CD4-positive, alpha-beta T cell treated with Interleukin-2 at 100 ng/mL for 4 hours (primary cell): ENCODE measurements at places on chromosomes 3 and 15.

DNA sequence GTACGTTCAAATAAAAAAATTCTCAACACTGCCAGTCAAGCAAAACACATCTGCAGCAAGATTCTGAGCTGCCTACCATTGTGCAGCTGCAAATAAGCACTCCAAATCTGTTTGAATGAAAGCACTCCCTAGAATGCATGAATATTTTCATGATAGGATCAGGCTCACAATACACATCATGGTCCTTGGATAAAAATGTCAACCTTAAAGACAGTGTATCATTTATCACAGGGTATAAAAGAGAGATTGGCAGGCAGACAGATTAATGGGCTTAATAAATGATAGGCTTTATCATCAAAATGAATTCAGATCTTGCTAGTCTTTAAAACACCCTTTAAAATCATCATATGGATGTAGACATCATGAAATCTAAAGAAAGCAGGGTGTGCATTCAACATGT is 9.2 kb downstream of the RYR3 start:
- no peak for DNase-seq

DNA sequence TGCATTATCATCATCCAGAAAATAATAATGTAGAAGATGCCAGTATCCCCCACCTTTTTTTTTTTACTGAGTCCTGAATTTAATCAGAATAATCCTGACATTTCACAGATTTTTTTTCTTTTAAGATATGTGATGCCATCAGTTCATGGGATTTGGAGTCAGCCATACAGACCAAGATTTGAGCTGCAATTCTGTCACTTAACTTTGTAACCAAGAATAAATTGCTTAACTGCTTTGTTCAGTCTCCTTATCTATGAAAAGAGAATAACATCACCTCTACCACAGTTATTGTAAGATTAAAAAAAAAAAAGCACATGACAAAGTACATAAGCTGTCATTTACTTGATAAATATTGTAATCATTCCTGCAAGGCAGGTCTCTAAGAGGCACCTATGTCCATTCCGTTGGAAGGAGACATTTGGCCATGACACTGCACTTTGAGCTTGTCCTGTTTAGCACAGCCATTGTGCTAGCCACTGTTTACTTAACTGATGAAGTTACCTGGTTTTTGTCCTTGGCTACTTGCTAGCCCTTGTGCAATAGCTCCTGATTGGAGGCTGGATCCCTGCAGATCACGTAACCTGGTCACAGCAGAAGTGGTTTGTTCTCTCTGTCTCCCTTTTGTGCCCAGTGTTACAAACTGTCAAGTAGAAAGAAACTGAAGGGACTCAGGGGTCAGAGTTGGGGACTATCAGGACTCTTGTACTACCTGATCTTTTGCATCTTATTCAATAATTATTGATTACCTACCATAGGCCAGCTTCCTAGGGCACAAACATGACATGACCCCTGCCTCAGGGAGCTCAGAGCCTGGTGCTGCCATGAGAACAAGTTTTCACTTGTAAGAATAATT is 306.0 kb downstream of the WDR72 start:
- DNase-seq = no peak

DNA sequence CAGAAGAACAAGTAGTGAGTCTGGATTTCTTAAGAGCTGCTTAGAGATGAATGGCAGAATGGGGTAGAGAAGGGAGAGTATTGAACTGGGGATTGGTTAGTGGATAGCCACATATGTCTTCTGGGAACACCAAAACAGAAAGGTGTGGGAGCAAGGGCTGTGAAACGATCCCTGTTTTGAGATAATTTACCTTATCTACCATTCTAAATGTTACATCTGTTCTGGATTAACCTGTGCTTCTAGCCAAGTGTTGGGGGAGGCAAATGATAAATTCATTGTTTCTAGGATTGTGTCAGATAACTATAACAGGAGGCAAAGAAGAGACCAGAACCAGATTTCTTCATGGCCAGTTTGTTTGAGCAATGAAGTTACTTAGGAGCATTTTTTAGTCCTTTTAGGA is 8.4 kb downstream of the NR1D2 start:
- no peak for DNase-seq

DNA sequence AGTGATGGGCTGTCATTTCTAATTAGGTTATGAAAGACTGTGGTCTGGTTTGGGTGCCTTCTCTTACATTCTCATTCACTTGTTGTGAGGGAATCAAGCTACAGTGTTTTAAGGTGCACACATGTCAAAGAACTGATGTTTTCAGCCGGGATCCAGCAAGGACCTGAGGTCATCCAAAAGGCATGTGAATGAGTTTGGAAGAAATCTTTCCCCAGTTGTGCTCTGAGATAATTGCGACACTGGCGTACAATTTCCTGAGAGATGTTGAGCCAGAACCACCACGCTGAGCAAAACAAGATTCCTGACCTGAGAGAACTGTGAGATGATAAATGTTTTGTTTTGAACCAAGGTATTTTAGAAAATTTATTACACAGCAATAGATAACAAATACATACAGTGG is 295.3 kb upstream of the SLITRK3 start:
- no peak for DNase-seq

DNA sequence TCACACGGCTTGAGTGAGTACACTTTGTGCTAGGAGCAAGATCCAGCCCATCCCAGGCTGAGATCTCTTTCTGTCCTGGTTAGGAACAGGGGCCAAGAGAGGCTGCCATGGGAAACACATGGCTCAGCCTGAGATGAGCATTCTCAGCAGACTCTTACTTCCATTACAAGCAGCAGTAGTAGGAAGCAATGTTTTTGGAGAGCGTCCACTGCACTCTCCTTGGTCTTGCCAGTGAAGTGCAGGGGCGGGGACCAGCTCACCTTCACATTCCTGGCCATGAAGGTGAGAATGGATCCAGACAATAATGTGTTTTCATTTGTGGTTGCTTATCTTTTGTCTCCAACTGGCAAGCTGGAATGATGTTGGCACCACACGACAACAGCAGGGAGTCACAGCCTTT is 24.7 kb downstream of the ZNF80 start:
- DNase-seq = no peak

- no peak for DNase-seq
These were observed 32.6 kb downstream of the PDCD6IP start for GRCh38 chr3:33831053-33831452.
